ENCODE measurements at places on chromosomes 3 and 15. TPM values are rescaled to one million over a fixed set of nuclear protein-coding genes. Genes with fewer than 3 reads are reported as not detected.

GPR156 gene
- total RNA-seq, result 1.4 TPM

FSTL1 gene
- total RNA-seq, result 43.6 TPM

KBTBD8 gene
- 18.5 TPM for total RNA-seq

ZPLD1 gene
- total RNA-seq, result 0.46 TPM

VEPH1 gene
- total RNA-seq, result 26.1 TPM

PLIN1 gene
- under 0.01 TPM for total RNA-seq

KNL1 gene
- total RNA-seq, result 12.0 TPM

SCAMP5 gene
- total RNA-seq, result 82.1 TPM

SLC28A2 gene
- total RNA-seq, result not detected

WDR73 gene
- 33.0 TPM for total RNA-seq
